ENCODE measurements at places on chromosomes 12 and 14.

DNA sequence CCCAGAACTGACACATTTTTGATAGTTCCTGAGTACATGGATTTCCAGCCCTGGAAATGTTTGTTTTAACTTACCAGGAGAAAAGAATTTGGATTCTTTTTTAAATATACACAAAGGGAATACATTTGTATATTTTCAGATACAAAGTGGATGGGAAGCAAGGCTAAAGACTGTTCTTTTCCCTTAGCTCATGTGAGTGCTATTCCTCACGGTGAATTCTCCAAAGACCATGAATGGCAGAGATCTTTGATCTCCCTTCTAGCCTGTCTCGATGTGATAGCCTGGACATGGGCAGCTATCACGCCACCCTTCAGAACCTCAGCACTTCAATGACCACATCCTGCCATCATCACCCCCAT lies 91.3 kb downstream of the DPF3 start:
- DNase-seq: no peak

GRCh38 chr12:89213139-89213538 lies 139.2 kb downstream of the DUSP6 start:
- no peak for DNase-seq

- no peak for DNase-seq
Observed at GRCh38 chr12:26648066-26648465, 184.9 kb downstream of the ITPR2 start.

- DNase-seq: no peak
Observed at GRCh38 chr14:100780646-100781355, 45.1 kb upstream of the MEG3 start.

GRCh38 chr12:124938587-124938986 lies 24.1 kb upstream of the UBC start:
- no peak for DNase-seq

- no peak for DNase-seq
Observed at GRCh38 chr14:53153702-53154112, 584 bp upstream of the DDHD1 start.

DNA sequence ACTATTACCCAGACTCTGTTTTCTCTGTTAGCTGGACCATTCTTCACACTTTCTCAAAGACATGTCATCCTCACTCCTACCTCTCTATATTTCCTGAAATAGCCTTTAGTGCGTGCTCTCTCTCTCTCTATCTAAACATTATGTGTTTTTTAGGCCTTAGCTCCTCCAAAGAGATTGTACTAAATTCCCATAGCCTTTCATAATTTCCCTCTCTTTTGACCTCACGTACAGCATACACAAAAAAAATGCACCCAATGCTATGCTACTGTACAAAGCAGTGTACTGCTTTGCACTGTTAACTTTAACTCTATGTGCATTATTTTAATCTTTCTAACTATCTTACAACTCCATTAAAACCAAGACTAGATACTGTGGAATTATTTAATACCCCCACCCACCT lies 288.4 kb downstream of the DAD1 start:
- DNase-seq: no peak

DNA sequence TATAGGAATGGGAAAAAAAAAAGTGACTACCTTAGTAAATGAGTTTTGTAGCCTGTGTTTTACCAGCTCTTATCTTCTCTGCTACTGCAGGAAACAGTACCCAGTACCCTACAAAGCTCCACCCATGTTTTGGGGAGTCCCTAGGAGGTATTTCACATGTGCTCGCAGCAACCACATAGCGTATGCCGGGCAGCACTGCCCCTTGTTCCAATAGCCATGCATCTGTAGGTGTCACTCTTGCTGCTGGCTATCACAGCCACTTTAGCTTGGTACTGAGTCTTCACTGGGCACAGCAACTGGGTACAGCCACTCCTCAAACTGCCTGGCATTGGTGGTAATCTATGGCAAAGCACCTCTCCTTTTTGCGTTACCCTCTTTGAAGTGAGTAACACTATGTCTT lies 2.0 kb upstream of the MDM1 start:
- no peak for DNase-seq

- DNase-seq: no peak
Observed at GRCh38 chr12:59494617-59495016, 101.2 kb upstream of the SLC16A7 start.

- DNase-seq: no peak
Observed at GRCh38 chr12:42686514-42687172, 97.1 kb upstream of the PRICKLE1 start.

DNA sequence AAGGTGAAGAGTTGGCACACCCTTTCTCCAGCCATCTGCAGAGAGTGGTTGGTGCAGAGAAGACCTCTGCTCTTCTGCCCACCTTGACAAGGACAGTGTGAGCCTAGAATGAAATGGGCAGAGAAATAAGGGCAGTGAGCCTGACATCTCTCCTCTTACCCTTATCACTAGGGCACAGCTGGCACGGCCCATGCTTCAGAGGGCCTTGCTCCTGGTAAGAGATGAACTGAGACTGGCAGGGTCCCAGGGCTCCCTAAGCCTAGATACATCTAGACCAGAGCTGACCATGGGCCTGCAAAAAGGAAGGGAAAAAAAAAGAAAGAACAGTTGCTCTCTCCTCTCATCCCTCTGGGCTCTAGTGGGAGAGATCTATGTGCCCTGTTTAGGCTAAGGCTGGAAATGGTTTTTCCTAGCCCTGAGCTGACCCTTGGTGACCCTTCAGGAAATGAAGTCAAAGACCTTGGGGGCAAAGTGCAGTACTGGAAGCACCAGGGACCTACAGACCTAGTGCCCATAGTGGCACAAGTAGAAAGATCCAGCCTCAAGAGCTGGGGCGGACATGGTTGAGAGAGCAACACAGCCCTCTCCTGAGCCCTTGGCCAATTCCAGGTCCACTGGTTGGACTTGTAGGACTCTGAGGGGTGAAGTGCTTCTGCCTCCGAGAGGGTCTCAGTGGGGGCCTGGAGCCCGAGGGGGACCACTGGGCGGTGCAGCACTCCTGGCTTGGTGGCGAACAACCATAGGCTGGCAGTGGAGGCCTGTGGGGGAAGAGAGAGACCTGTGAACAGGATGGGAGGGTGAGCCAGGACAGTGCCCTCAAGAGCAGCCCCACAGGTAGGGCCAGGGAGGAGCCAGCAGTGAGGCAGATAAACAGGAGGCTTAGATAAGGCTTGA lies 22.0 kb downstream of the PRPF40B start:
- DNase-seq: no peak

DNA sequence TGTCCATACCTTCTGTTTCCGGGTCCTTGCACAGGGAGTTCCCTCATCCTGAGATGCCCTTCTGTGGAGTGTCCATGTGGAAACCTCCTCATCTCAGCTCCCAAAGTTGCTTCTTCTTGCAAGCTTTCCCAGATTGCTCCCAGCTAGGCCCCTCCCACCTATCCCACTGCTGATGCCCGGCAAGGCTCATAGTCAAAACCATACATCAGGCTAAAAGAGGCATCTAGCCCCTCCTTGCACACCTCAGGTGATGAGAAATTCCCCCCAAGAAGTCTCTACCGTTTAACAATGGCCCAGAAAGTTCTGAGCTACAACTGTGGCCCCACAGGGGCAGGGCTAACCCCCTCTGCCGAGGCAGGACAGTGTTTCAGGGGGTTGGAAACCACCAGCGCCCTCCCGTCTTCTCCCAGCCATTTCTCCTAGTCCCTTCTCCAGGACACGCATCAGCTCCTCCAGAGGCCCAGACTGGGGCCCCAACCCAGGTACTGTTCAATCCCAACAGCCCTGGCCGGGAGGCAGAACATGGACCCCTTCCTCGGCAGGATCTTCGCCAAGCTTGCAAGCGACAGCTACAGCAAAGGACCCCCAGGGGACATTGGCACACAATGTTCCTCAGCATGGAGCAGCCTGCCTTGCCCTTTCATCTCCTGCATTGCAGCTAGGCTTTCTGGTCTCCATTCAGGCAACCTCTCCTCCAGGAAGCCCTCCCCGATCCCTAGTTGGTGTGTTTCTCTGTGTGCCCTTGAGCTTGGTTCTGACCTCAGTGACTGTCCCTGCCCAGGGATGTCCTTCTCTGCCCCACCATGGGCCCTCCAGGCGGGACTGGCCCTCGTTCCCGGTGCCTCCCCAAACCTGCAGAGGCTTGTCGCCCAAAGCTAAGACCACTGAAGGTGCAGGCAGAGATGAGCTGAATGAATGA lies 4.5 kb upstream of the BEGAIN start:
- DNase-seq: no peak

- DNase-seq: no peak
Observed at GRCh38 chr14:92675976-92676375, 72.5 kb downstream of the LGMN start.

DNA sequence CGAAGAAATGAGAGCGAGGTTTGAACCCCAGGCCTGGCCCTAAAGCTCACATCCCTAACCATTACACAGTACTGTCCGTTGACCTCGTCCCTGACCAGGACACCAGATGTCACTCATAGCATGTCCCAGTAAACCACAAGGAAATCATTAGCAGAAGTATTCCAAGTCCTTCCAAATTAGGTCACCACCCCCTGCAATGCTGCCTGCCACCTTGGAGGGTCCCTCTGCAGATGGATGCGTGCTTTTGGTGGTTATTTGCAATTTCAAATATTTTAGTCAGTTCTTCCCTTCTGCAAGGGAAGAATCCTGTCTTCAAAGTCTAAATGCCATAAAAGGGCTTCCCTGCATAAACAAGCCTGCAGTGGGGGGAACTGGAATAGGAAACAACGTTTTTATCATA lies 71.3 kb downstream of the CLMN start:
- no peak for DNase-seq

DNA sequence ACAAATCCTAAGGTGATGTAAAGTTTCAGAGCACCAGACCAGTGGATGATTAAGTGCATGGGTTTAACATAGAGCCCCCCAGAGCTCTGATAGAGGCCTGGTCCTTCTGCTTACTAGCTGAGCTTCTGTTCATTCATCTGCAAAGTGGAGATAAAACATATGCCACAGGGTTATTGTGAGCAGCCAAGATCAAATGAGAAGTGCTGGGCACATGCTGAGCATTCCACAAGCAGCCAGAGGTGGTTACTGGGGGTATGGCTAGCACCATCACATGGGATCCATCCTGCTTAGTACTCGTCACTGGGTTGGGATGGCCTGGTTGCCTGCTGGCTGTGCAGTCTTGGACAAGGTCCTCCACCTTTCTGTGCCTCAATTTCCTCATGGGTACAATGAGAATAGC lies 18.0 kb upstream of the SMUG1 start:
- DNase-seq: no peak

DNA sequence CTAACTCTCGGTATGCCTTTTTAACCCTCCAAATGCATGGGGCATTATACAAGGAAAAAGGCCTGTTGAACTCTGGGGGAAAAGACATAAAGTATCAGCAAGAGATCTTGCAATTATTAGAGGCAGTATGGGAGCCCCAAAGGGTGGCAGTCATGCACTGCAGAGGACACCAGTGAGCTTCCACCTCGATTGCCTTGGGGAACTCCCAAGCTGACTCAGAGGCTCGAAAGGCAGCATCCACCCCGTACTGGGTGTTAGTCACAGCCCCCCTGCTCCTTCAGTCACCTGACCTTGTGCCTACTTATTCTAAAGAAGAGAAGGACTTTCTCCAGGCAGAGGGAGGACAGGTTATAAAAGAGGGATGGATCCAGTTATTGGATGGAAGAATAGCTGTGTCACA lies 781.4 kb upstream of the TMEM132C start:
- no peak for DNase-seq

DNA sequence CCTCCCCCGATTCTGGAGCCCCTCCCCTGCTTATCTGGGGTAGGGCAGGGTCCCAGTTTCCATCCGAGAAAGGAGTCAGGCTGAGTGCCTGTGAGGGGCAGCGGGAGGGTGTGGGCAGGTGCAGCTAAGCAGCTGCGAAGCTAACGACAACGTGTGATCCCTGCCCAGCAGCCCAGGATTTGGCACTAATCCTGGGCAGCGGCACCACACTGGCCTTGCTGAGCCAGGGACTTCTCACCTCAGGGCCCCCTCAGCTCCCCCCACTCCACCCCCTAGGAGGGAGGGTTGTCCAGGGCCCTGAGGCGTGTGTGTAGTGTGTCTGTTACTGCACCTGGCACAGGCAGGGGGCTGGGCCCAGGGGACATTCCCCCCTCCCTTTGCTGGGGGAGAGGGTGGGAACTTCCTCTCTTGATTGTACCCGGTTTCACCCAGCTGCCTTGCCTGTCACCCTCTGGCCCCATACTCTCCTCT lies 1.8 kb downstream of the SMIM41 start:
- DNase-seq: peak; percentile 61

DNA sequence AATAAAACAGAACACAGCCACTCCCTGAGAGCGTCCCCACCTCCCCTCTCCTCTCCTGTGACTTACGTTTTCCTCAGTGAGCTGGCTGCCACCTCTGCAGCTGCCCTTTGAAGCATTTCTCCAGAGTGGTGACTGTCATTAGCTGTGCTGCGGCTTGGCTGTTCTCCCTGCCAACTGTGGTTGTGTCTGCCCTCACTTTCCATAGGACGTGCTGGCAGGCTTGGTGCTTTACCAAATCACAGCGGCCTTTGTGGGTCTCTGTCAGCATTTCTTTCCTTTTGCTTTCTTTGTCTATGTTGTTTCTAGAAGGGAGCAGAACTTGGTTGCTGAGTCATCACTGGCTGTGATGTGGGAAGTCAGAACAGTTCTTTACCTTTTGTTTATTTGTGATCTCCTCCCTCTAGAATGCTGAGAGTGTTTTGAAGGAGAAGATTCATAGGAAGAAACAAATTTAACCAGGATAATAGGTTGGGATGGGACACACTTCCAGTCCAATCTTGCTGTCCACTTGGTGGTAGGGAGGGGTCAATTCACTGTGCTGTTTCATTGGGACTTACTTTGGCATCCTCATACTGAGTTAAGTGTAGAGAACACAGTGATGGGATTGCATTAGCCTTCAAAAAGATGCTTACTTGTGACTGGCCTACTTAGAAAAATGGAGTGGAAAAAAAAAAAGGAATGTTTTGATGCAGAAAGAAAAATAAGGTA lies 88.2 kb downstream of the TMX1 start:
- no peak for DNase-seq

- DNase-seq: no peak
Observed at GRCh38 chr12:116955382-116956021, 44.8 kb downstream of the FBXW8 start.

GRCh38 chr14:24259282-24260025 lies 3.5 kb downstream of the TGM1 start:
- DNase-seq: no peak

DNA sequence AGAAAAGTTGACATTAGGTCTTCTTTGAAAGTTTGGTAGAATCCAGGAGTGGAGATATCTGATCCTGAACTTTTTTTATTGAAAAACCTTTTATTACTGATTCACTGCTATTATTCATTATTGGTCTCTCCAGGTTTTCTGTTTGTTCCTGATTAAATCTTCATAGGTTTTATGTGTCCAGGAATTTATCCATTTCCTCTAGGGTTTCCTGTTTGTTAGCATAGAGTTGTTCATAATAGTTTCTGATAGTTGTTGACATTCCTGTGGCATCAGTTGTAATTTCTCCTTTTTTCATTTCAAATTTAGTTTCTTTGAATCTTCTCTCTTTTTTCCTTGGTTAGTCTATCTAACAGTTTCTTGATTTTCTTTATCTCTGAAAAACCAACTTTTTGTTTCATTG lies 370.3 kb downstream of the SLC6A15 start:
- DNase-seq: no peak

- no peak for DNase-seq
Observed at GRCh38 chr14:23627961-23628360, 8.2 kb upstream of the DHRS2 start.
